ENCODE measurements at places on chromosomes 5 and 9.

DNA sequence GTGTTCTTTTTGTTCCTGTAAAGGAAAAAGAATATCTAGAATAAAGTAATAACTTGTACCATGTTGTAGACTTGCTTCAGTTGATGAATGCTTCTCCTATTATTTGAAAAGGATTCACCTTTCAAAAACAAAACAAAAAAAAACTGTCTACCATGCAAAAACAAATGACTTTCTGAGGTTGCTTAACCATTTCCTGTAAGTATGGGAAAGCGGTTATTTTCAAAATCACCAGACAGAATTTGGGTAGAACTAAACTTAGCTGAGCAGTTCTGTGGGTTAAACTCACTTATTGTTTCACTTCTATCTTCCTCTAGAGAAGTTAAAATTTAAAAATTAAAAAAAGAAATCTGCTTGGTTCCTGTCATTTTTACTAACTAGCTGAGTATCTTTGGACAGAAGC lies 25.2 kb downstream of the LNPEP start:
- DNase-seq, result no peak

DNA sequence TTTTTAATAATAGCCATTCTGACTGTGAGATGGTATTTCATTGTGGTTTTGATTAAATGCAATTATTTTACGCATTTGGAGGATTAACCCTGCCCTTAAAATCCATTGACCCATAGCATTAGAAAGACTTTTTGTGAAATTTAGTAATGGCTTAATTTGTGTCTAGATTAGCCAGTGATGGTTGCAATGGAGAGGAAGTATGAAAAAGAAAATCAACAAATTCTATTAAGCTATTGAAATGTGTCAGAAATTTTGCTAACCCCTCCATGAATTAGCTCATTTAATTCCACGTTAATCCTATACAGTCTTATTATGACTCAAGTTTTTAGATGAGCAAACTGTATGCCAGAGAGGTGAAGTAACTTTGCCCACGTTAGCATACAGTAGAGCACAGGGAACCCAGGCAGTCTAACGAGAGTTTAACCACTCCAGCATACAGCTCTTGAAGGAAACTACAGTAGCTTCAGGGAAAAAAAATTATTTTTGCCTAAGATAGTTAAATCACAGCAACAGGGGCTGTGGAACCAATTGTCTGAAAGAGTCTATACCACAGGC lies 158.2 kb upstream of the PPP2R2B start:
- no peak for DNase-seq

GRCh38 chr9:89661956-89662717 lies 57.3 kb downstream of the GADD45G start:
- DNase-seq, result peak; percentile 86

GRCh38 chr5:139709582-139710318 lies 61.6 kb downstream of the CXXC5 start:
- no peak for DNase-seq
